ENCODE measurements at places on chromosomes 4 and X.
A peak's percentile ranks its signal among the peaks of the same experiment; 100 is the strongest.

DNA sequence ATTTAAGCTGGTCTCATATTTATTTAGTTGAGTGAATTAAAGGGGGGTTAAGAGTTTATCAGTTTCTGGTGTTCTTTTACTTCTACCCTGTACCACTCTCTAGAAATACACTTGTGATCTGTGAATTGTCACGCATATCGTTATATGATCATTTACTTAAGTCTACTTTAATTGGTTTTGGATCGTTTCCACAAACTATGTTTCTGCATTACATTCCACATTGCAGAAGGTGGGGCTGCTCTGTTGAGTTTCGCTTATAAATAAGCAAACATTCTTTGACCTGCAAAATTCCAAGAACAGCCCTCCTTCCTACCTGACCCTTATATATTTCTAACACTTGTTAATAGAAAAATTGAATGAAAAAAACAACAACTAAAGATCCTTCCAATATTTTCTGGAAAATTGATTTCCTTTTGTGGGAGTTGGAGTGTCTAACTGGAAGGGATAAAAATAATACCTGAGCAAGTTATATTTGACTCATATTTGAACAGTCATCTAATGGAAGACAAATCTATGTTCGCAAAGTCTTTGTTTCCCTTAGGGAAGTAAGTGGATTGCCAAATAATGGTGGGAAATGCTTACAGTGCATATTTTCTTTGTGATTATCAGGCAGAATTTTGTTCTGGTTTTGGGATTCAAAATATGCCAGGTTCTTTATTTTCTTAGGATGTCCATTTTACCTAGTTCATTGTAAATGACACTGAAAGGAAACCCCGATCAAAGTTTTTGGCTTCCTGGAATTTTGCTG lies 152.7 kb downstream of the RELL1 start:
- no peak for DNase-seq

GRCh38 chr4:147157860-147158701 lies 212.4 kb upstream of the TTC29 start:
- DNase-seq = no peak

DNA sequence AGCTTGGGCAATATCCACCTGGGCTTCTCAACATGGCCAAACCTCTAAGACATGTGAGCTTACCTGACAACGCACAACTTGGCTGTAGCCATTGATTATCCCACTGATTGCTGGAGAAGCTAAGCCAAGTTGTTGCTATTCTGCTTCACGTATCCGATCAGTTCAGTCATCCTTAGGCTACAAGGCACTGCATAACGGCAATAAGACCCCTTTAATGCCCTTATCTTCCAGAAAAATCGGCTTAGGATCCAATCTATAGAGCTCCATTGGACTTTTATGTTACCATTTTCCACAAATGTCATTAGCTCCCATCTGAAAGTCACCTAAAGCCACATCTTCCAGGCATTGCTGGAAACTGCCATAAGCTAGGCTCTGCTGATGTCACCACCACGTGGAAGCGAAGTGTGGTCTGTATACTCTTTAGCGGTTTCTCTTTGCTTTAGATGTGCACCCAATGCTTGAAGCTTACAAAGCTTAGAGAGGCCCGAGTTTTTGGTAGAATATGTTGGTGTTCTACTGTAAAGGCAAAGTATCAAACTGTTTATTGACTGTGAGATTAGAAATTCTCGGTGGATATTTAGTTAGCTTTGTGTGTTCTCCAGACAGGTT lies 163.1 kb downstream of the CPE start:
- DNase-seq = peak; percentile 32

- DNase-seq = peak; percentile 16
These were observed 116.5 kb upstream of the RBPJ start for GRCh38 chr4:26204249-26204825.

GRCh38 chr4:143397887-143398286 lies 61.2 kb downstream of the GAB1 start:
- DNase-seq = no peak

- peak; percentile 31 for DNase-seq
These were observed 553 bp upstream of the MED28 start for GRCh38 chr4:17613761-17614415.

- DNase-seq = no peak
These were observed 18.2 kb downstream of the GLRA3 start for GRCh38 chr4:174810834-174811233.

GRCh38 chr4:156154978-156155377 lies 201.3 kb upstream of the CTSO start:
- DNase-seq = no peak

GRCh38 chr4:172514801-172515200 lies 653.8 kb upstream of the GALNT7 start:
- DNase-seq = no peak

DNA sequence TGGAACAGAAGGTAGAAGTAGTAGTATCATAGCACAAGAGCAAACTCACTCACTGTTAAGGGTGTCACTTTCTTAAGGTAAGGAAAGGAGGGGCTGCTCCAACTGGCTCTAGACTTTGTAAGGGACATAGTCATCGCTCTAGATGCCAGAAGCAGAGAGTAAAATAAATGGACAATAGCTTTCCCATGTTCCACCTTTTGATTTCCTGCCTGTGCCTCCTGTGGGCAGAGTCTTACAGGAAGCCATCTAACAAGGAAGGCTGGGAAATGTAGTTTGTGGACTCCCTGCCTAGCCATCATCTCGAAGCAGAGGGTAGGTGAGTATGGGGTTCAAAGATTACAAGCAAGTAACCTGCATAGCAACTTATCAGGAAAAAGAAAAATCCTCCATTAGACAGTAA lies 1.7 kb upstream of the METTL14 start:
- DNase-seq = no peak

DNA sequence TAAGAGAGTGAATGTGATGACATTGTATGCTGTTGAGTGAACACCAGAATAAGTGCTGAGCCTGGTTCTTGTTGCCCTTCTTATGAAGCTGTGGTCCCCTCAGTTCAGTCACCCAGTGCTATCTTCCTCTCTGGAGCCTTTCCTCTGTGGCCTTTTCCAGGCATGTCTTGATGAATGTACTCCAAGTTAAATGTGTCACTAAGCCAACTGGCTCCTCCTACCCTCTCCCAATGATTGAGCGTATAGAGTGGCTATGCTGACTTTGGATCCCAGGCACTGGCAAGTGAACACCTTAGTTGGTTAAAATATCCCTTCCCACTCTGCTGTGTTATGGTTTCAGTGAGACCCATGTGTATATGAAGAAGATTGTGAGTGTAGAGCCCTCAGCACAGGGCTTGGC lies 134.1 kb upstream of the MAMLD1 start:
- no peak for DNase-seq

- peak; percentile 87 for DNase-seq
These were observed 44.9 kb downstream of the ZBTB49 start for GRCh38 chr4:4334798-4335520.

DNA sequence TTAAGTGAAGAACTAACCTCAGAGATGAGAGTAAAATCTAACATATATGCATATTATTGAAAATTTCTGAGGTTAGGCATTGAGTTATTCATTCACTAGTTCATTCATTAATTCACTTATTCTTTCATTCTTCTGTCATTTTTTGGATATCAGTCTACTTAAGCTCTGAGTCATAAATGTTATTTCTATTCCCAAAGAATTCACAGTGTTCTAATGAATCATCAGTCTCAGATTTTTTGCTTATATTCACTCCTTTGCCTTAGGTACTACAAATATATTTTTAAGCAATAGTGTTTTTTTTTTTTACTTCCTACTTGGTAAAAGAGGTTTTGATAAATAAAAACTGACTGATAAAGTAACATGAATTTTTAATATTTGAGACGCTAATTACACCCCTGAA lies 95.2 kb upstream of the DKK2 start:
- no peak for DNase-seq

GRCh38 chr4:53956053-53956452 lies 108.4 kb downstream of the CHIC2 start:
- no peak for DNase-seq

- no peak for DNase-seq
These were observed 143.9 kb upstream of the DIPK2B start for GRCh38 chrX:45344594-45344993.

- no peak for DNase-seq
These were observed 39.5 kb downstream of the NOP14 start for GRCh38 chr4:2923668-2924173.

DNA sequence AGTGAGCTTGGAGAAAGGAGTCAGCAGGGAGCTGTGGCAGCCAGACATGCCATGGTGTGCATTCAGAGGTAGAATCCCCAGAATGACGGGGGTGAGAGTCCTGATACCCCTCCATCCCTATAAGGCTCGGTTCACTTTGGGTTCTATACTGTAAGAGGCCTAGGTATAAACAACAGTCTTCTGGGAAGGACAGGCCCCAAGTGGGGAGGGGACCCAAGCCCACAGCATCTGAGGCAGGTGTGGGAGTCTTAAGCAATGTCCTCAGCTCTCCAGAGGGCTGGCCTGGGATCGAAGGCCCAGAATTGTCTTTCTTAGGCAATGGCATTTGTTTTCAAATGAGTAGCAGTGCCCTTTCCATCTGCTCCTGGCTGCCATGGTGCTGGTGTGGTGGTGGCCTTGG lies 50.2 kb upstream of the MAMLD1 start:
- no peak for DNase-seq

DNA sequence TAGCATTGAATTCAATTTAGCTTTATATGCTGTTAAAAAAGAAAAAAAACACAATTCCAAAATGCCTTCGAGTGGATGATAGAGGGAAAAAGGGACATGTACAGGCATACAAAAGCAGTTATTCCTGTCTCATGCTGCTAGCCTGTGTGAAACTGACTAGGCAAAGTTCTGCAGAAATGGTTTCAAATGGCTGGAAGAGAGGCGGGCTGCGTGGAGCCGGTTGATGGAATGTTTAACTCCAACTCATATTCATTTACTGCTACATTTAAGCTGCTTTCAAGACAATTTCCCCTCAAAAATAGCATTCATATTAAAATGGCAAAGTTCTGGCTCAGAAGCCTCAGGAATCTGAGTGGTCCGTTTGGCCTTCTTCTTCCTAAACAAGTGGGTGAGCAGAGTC lies 143.8 kb upstream of the PPARGC1A start:
- no peak for DNase-seq

- DNase-seq = no peak
These were observed 132.8 kb downstream of the MGST2 start for GRCh38 chr4:139798456-139798855.

DNA sequence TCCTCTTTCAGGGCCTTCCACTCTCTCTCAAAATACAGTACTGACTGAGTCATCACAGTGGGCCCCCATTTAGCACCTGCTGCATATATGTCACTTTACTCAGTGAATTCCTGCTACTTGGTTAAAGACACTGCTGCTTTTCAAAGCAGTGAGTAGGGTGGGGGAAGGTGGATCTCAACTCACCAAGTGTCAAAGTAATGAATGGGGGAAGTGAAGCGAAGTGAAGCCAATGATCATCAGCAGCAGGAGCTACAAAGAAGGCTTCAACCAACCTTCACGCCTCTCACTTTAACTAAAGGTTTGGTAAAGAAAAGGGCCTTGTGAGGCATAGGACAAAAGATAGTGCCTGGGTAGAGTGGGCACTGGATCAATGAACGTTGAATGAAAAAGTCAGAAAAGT lies 424.1 kb downstream of the SMARCA1 start:
- DNase-seq = no peak

GRCh38 chr4:145709843-145710242 lies 29.9 kb downstream of the C4orf51 start:
- peak; percentile 19 for DNase-seq

GRCh38 chrX:133544115-133544514 lies 128.8 kb upstream of the GPC4 start:
- DNase-seq = no peak

DNA sequence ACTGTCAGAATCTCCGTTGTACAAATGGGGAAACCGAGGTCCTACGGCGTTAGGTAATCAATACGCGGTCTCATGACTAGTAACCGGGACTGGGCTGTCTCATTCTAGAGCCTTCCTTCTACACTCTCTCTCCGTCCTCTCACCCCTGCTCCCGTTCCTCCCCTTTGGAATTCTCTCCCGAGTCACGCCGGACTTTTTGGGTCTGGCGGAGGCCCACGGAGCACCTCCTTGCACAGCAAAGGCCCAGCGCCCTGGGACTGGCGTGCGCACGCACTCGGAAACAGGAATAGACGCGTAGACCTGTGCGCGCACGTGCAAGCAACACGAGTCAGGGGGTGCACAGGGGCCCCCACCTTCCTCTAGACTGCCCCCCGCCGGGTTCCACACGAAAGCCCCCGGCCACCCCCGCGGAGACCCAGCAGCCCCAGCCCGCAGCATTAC lies 361 bp downstream of the QDPR start:
- peak; percentile 74 for DNase-seq

- DNase-seq = no peak
These were observed 27.1 kb upstream of the REST start for GRCh38 chr4:56880572-56880971.

DNA sequence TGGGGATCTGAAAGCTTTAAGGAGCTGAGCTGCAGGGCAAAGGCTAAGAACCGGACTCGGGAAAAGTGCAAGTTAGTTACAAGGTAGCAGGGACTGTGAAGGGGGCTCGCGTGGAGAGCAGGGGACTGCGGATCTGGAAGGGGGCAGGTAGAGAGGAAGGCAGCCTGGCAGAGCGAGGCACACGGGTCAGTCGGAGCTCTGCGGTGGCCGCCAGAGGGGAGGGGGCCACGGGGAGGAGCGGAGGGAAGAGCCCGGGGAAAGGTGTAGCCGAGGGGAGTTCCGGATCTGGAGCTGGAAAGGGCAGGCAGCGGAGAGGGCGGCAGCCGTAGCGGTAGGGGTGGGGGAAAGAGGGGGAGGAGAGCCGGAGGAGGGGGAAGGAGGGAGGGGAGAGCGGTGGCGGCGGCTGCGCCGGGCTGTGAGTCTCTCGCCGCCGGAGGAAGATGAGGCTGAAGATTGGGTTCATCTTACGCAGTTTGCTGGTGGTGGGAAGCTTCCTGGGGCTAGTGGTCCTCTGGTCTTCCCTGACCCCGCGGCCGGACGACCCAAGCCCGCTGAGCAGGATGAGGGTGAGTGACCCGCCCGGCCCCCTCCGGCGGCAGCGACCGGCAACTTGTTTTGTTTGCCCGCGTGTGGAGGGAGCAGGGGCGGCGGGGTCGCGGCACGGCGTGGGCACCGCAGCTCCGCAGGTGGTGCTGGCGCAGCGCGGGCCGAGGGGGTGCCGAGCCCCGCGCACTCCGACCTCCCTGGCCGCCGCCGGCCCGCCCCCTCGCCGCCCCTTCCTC lies at the start of gene GALNT7:
TSS of gene GALNT7 (plus strand) at position 416 of the 782 bp plus-strand sequence. CDS start at position 441, 25 bp downstream.
- peak; percentile 83 for DNase-seq

- DNase-seq = no peak
These were observed 83.1 kb downstream of the DLG3 start for GRCh38 chrX:70527610-70528345.

GRCh38 chr4:55445921-55446577 lies 50.3 kb downstream of the TMEM165 start:
- no peak for DNase-seq

All from activated CD4-positive, alpha-beta T cell treated with anti-CD3 and anti-CD28 coated beads for 36 hours (primary cell).